ENCODE measurements at places on chromosomes 5 and 9.
A peak's percentile ranks its signal among the peaks of the same experiment; 100 is the strongest.

- no peak for DNase-seq
Observed at GRCh38 chr9:137381501-137382443, 41.2 kb downstream of the EXD3 start.

DNA sequence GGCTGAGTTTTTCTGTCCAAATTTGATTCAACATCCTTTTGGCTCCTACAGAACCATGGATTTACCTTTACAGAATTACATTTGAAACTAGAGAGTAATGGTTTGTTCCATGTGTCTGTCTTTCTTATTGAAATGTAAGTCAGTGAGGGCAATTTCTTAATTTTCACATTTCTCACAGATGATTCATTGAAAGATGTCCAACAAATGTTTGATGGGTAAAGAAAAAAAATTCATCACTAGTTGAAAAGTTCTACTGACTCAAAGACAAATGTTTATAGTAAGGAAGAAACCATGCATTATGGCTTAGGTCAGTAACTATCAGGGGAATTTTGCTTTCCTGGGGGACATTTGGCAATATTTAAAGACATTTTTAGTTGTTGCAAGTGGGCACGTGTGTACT lies 131.6 kb upstream of the TRPM3 start:
- no peak for DNase-seq

- no peak for DNase-seq
Observed at GRCh38 chr5:96439477-96440184, 6.6 kb upstream of the PCSK1 start.

- DNase-seq: peak; percentile 63
Observed at GRCh38 chr5:36150676-36151433, 832 bp downstream of the LMBRD2 start.

- no peak for DNase-seq
Observed at GRCh38 chr5:177312649-177313181, 1.0 kb upstream of the MXD3 start.

- no peak for DNase-seq
Observed at GRCh38 chr5:65707663-65708062, 14.2 kb downstream of the SGTB start.

DNA sequence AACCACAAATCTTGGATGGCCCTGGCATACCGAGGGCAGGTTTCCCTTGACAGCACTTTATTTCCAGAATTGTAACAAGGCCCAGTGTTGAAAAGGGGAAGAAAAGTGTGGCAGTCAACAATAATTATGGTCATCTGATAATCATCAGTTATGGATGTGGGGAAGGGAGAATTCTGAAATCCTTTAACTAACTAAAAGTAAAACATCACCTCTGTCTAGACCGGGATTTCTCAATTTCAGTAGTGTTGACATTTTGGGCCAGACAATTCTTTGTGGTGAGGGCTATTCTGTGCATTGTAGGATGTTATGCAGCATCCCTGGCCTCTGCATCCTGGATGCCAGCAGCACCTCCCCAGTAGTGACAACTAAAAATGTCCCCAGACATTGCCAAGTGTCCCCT lies 140.4 kb downstream of the PSAT1 start:
- DNase-seq: no peak

DNA sequence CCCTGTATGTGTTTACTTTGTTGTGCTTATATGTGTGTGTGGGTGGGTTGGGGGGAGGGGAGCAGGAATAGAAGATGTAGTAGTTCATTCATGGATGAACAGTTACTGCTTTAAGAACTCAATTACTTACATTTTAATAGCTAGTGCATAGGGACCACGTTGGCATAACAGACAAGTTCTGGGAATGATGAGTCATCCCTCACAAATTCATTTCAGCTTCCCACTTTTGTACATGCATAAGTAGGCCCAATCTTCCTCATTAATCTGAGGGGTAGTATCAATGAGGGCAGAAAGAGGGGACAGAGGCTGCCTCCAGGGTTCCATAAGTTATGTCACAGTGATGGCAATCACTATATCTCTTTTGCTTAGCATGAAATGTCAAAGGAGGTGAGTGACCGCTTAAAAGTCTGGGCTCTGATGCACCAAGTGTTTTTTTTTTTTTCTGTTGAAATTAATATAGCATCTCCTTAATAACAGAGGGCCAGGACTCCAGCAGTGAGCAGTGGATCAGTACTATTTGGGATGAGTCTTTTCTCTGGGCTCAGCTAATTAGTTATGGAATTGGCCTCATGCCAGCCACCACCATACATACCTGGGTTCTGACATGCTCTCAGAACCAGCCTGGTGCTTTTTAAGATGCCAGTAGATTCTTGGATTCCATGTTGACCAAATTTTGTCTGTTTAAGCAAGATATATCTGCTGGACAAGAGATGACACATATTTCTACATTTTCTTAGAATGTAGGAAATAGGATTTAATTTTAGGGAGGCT lies 37.1 kb downstream of the PRDM6 start:
- no peak for DNase-seq

DNA sequence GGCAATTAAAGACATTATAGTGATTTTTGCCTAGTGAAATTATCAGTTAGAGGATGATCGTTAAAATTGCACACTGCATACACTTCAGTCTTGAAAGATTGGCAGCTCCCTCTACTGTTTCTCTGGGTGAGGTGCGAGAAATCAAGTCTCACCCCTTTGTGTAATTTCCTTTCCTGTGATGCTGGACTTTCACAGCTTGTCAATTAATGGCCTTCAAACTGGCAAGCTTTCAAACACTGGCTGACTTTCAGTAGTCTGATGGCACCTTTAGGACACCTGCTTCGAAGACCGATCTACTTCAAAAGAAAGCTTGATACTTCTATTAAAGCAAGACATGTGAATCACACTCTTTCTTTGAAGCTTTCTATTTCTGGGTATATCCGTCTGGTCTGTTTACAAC lies 706.7 kb upstream of the PTPRD start:
- no peak for DNase-seq

DNA sequence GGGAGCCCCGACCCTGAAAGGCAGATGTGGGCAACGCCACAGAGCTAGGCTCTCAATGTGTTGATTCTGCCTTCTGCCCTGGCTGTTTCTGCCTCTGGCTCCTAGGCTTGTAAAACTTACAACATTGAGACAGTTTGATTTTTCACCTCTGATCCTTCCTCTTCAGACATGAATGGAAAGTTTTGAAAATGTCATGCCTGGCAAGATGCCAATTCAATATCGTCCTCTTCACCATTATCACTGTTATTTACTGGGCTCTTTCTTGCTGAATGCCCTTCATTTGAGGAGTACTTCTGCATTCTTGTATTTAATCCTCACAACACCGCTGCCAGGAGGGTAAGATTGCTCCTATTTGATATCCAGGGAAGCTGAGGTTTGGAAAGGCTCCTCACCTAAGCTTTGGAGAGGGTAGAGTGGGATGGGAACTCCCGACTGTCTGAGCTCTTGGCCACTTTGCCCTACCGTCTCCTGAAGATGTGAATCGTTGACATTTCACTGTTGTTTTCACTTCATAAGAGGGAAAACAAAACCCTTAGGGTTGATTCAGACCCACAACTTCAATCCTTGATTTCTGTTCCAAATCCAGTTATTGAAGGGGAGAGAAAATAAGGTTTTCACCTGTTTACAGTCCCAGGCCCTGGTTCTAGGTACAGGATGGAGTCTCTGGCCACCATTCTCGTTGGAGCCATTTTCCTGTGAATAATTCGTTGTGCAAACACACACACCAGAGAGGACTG lies 12.7 kb upstream of the FGF1 start:
- DNase-seq: no peak

GRCh38 chr9:127930231-127931091 lies at the start of gene PIP5KL1:
Gene PIP5KL1, minus strand, starts transcription at chr9:127930777. Its CDS starts 25 bp downstream, at chr9:127930752.
- DNase-seq: peak; percentile 87

DNA sequence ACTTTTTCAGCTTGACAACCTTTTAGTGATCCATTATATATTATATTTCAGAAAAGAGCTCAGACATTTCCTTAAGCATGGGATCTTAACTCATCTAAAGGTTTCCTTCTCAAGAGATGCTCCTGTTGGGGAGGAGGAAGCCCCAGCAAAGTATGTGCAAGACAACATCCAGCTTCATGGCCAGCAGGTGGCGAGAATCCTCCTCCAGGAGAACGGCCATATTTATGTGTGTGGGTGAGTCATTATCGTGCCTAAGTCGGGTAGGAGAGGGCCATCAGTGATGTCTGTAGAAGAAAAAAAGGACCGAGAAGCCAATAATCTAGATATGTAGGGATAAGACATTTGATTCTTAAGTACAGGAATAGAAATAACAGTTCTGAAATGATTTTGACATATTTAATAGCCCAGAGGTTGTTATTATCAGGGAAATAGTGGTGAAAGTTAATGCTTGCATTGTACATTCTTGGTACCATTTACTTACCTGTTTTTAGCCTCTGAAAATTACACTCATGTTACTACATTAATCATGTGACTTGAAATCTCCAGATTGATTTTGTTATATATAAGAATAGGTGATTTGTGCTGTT lies 28.2 kb downstream of the MTRR start:
- no peak for DNase-seq

GRCh38 chr9:109086221-109086620 lies 33.5 kb downstream of the TMEM245 start:
- no peak for DNase-seq

- DNase-seq: no peak
Observed at GRCh38 chr5:95422838-95423237, 31.7 kb downstream of the FAM81B start.

DNA sequence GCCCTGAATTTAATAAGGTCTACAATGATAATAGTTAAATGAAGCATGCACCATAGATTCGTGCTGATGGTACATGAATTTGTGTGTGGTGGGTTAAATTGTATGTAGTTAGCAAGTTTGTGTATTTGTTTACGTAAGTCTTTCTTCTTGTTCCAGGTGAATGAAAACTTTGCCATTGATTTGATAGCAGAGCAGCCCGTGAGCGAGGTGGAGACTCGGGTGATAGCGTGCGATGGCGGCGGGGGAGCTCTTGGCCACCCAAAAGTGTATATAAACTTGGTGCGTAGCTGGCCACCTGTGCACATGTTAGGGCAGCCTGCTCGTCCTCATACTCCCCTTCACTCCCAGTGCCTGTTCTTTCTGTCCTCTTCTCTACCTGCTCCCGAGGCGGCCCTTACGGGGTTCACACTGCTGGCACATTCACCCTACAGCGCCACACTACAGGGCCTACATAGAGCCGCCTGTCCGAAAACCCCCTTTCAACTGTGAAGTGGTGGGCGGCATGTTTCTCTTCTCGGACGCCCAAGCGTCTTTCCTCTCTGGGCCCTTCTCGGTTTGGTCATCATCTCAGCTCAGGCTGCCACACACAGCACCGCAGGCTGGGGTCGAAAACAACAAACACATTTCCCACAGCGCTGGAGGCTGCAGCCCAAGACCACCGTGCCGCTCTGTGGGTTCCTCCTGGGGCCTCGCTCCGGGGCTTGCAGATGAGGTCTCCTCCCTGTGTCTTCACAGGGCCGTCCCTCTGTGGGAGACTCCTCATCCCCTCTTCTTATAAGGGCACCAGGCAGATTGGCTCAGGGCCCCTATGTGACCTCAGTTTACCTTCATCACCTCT lies 13.2 kb downstream of the NDUFS6 start:
- no peak for DNase-seq
